H4 (cell line): ENCODE measurements at places on chromosomes 7 and 10. TPM values are rescaled to one million over a fixed set of nuclear protein-coding genes. Genes with fewer than 3 reads are reported as not detected.

CAV1 gene
- 210 and 218 TPM in 2 replicates for total RNA-seq

ADRB1 gene
- total RNA-seq = 1.1 and 1.9 TPM in 2 replicates

SLC16A12 gene
- 0.08 and 0.12 TPM in 2 replicates for total RNA-seq

NPSR1 gene
- not detected in 2 replicates for total RNA-seq

RHOBTB1 gene
- total RNA-seq = 39.8 and 41.1 TPM in 2 replicates

FIGNL1 gene
- total RNA-seq = 46.2 and 51.8 TPM in 2 replicates

APBB1IP gene
- total RNA-seq = not detected in 2 replicates

FFAR4 gene
- total RNA-seq = not detected in 2 replicates

KLF14 gene
- total RNA-seq = 0.64 TPM in 1 of 2 replicates, not detected in the other

COL28A1 gene
- not detected in 2 replicates for total RNA-seq

HOXA9 gene
- total RNA-seq = 0.17 and 0.18 TPM in 2 replicates

YKT6 gene
- 132 and 136 TPM in 2 replicates for total RNA-seq

NPY gene
- total RNA-seq = not detected in 2 replicates
